Gastroesophageal sphincter (tissue), 4 donors: ENCODE measurements at places on chromosomes 12 and 14.

- no peak for ATAC-seq
Measured at GRCh38 chr12:90977224-90977623, 22.2 kb upstream of the CCER1 start.

GRCh38 chr12:46554460-46554859 is 181.9 kb upstream of the SLC38A2 start:
- ATAC-seq: no peak

GRCh38 chr12:39886106-39886505 is 219.8 kb downstream of the SLC2A13 start:
- ATAC-seq: no peak

DNA sequence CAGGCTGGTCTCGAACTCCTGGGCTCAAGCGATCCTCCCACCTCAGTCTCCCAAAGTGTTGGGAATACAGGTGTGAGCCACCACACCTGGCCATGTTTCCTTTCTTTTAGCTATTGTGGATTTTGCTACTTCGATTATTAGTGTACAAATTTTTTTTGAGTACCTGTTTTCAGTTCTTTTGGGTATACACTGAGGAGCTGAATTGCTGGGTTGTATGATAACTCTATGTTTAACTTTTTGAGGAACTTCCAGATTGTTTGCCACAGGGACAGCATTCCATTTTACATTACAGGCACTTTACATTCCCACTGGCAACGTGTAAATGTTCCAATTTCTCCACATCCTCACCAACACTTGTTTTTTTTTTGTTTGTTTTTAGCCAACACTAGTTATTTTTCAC is 198.1 kb upstream of the TBX3 start:
- no peak for ATAC-seq

GRCh38 chr14:77097006-77097699 is 905 bp upstream of the CIPC start:
- no peak for ATAC-seq

GRCh38 chr14:61462566-61463193 is 141.3 kb downstream of the PRKCH start:
- no peak for ATAC-seq

GRCh38 chr12:29769162-29769858 is 14.4 kb downstream of the TMTC1 start:
- peak; percentile 79 for ATAC-seq

DNA sequence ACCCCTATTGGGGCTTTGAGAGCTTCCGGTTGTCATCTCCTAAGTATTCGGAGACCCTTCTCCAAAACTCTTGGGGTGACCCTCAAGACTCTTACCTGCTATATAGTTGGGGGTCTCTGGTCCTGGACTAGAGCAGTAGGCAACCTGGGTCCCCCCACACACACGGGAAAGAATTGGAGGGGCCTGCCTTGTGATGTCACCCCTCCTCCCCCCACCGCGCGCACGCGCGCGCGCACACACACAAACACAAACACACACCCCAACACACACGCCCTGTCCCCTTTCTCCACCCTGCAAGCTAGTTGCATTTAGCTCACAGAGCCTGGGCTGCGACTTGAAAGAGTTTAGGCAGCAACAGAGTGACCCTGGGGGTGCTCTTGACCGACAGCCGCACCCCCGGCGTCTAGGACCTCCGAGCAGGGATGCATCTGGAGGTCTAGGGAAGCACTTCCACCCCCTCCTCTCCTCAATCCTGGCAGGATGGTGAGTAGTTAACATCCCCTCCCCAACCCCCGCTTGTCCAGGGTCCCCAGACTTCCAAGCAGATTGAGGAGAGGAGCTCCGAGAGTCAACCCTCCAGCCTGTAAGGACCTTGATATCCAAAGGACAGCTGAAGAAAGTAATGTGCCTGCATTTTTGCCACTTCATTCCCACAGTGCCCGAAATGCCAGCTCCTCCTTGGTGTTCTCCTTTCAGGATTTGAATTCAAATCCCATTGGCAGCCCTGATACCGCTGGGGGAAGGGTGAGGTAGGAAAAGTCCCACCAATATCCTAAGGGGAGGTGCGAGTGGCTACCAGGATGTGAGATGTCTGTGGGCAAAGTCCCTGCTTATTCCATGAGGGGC is 1.4 kb upstream of the DNAJC14 start:
- ATAC-seq: peak; percentile 29

- ATAC-seq: no peak
Measured at GRCh38 chr12:3600039-3600720, 109.2 kb downstream of the PRMT8 start.

DNA sequence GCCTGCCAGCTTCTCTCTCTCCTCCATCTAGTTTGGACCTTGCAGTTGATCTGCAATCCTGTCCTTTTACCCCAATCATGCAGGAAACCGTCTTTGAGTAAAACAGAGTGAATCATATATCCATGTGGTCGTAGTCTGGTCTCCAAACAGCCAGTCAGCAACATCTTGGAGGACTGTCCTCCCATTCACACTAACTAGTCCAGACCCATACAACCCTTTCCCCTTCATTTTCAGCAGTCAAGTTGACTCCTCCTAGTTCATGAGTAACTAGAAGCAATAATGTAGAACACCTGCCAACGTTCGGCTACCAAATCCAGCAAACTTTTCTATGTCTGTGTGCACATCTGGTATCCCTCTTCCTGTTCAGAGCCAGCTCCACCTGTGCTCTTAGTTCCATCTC is 10.8 kb upstream of the BIN2 start:
- ATAC-seq: no peak
